Effector CD4-positive, alpha-beta T cell (primary cell): ENCODE measurements at places on chromosomes 7 and 10.
A peak's percentile ranks its signal among the peaks of the same experiment; 100 is the strongest.

DNA sequence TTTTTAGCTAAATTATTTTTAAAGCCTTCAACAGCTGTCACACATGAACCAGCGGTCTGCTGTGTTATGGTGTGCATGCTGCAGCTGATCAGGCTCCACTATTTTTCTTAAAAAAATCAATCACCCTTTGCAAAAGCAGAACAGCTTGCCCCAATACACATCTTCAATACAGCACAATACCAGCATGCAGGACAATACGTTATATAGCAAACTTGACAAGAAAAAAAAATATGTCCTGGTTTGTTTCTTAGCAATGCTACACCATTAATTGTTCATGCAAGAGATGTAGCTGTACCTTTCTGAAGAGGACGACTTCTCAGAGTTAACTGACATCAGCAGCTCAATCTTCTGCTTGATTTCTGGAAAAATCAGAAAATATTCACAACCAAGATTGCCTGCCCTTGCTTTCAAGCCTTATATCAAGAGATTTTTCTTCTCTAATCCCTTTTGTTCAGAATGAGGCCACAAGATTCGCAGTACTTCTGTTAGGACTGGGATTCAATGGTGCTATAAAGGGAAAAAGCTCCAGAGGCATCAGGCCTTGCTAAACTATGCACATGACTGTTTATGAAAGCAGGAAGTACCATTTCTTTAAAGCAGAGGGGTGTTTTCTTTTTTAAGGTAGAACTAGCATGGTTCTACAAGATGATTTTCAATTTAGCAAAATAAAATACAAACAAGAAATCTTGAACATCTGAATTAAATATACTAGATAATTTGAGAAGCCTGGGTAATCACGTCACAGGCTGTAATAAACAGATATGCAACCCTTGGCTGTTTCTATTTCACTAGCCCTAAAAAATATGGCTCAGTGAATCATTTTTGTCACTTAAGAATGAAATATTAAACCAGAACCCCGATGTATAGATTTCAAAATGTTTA is 120.0 kb downstream of the SRPK2 start:
- no peak for DNase-seq

GRCh38 chr10:77452952-77453564 is 184.6 kb downstream of the KCNMA1 start:
- no peak for DNase-seq

- no peak for DNase-seq
Measured at GRCh38 chr7:35285799-35286198, 31.9 kb upstream of the TBX20 start.

DNA sequence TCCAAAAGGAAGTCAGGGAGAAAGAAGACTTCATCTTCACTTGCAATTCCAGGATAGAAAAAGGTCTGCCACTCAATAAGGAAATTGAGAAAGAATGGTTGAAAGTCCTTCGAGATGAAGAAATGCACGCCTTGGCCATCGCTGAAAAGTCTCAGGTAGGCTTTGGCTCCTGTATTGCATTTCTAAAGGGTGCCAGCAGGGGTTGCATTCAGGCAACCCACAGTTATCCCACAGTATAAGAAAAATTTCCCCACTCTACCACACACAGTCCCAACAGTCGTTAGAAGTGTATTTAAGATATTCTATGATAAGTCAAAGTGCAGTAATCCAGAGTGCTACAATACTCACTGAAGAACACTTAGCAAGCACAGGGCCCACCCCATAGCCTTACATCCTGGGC is 93.4 kb upstream of the FGL2 start:
- no peak for DNase-seq

DNA sequence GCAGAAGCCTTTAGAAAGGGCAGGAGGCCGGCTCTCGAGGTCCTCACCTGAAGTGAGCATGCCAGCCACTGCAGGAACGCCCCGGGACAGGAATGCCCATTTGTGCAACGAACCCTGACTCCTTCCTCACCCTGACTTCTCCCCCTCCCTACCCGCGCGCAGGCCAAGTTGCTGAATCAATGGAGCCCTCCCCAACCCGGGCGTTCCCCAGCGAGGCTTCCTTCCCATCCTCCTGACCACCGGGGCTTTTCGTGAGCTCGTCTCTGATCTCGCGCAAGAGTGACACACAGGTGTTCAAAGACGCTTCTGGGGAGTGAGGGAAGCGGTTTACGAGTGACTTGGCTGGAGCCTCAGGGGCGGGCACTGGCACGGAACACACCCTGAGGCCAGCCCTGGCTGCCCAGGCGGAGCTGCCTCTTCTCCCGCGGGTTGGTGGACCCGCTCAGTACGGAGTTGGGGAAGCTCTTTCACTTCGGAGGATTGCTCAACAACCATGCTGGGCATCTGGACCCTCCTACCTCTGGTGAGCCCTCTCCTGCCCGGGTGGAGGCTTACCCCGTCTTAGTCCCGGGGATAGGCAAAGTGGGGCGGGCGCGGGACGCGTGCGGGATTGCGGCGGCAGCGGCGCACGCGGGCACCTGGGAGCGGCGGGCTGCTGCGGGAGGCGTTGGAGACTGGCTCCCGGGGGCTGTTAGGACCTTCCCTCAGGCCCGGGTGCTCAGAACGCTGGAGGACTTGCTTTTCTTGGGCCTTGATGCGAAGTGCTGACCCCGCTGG is at the start of gene FAS:
Gene FAS (plus strand): TSS at position 415 of the 777 bp plus-strand sequence. CDS start 79 bp downstream, at position 494.
- DNase-seq = peak; percentile 82

DNA sequence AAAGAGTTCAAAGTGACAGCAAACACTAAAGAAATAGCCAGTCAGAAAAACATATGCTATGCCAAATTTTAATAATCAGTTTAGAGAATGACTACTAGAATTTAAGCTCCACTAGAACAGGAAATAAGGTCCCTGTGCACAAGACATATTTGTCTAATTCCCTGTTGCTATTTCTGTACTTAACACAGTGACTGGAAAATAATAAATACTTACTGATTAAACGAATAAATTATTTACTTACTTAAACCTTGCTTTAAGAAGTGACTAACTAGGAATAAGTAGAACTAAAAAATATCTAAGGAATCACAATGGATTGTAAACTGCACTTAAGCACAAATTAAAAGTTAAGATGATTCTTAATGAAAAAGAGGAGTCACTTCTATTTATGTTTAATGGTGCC is 22.3 kb downstream of the NPS start:
- no peak for DNase-seq

GRCh38 chr7:103336761-103337160 is 7.8 kb downstream of the DNAJC2 start:
- DNase-seq = no peak

DNA sequence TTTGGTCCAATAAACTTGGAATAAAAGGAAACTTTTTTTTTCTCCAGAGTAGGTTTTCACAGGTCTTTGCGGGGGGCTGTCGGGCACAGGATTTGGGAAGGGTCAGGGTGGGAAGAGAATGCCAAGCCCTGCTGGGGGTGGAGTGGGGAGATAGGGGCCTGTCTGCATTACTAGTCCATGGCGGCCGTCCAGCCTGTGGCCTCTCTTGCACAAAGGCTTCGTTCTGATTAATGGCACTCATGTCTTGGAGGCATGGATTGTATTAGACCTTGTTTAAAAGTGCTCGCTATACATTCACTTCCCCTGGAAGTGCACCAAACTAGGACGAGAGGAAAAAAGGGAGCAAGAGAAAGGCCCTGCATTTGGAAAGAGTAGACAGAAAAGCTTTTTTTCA is 37.2 kb downstream of the LRMDA start:
- no peak for DNase-seq

DNA sequence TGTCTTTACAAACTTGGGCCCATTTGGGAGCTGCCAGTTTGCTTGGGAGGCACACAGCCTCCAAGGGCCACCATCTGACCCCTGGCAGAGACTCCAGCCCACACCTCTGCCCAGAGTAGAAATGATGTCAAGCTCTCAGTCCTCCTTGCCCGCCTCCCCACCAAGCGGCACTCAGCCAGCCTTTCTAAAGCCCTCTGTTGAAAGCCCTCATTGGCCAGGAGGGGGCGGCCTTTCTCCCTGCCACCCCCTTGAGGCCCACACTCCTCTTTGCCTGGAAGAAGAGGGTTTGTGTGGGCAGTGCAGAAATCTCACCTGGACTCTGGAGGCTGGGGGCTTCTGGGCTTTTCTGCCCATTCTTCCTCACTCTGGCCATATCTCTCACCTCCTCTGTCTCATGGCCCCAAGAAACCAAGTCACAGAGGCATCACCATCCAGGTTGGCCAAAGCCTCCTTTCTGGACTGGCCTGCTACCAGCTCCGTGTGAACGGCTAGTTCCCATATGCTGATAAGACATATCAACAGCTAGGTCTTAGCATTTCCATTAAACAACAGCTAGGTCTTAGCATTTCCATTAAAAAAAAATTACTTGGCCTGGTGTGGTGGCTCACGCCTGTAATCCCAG is 36.1 kb downstream of the UBTD1 start:
- DNase-seq = no peak

- no peak for DNase-seq
Measured at GRCh38 chr10:124578231-124579010, 116.8 kb downstream of the LHPP start.

DNA sequence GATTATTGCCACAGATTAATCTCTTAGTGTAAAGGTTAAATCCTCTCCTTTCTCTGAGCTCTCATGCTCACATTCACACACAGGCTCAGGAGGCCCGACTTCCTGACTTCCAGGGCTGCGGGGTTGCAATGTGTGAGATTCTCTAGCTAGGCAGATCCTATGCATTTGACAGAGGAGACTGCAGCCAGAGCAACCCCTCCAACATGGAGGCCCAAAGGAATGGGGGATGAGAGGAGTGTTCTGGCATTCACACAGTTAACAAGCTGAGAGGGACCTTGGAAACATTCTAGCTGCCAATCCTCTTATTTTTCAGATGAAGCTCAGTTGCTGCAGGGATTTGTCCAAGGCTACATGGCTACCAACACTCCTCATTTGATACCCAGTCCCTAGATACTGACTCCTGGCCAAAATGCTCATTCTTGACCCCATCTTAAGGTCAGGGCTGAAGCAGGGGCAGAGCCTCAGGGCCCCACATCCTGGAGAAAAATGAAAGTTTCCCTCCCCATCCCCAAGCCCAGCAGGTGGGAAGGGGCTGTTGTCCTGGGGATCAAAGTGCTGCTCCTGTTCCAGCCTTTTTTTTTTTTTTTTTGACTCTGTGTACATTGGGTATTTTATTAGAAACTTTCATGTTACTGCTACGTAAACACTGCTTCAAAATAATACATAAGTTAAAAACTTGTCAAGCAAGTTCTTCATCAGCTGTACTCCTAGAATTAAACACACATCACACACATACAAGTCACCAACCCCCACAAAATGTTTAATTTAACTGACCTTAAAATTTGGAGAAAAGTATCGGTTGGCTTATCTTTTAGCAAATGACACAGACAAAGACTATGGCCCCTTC is 325.6 kb downstream of the PLXNA4 start:
- no peak for DNase-seq

DNA sequence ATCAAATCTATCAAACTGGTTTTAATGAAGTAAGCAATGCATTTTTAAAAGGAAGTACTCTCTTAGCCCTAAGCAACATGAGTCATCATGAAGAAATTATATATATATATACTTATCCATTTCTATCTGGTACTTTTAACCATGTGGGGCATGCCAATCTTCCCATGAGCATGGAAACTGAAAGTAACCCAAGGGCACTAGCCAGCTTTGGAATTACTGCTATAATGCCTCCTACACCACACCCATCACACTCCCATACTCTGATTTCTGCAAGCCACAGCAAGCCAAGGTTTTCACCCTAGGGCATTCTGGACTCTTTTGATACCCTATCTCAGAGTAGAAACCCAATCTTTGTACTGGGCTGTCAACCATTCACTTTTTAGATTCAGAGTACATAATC is 204.6 kb downstream of the IMMP2L start:
- no peak for DNase-seq
